Fibroblast of mammary gland (primary cell): ENCODE measurements at places on chromosomes 1 and 21.
A peak's percentile ranks its signal among the peaks of the same experiment; 100 is the strongest.

GRCh38 chr1:76381450-76382097 is 307.0 kb downstream of the ST6GALNAC3 start:
- no peak for DNase-seq

- no peak for DNase-seq
These were observed 378.9 kb downstream of the KCNH1 start for GRCh38 chr1:210754878-210755665.

- DNase-seq: no peak
These were observed 27.2 kb downstream of the FASLG start for GRCh38 chr1:172686143-172686542.

DNA sequence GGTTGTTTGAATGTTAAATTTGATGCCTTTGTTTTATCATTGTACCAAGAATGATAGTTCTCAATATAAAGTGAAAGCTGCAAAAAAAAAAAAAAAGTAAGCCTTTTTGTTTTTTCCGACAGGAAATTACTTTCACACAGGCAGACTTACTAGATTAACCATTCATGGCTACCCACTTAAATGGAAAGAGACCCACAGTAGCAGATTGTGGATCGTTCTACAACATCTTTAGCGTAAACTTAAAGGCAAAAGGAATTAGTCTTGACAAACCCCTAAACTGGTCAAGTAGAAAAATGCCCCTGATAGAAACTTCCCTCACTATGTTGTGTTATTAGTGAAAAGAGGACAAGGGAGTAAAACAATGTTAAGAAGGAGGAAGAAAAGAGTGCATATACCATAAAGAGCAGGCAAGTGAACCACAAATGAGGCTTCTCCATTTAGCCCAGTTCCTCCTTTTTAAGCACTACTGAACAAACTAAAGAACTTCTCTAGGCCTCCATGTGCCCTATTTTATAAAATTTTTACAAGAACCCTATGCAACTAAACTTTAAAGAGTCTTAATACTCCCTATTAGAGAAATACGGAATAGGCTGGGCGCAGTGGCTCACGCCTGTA is 1560.3 kb downstream of the MRPL39 start:
- DNase-seq: no peak

- DNase-seq: peak; percentile 58
These were observed 2.4 kb upstream of the FCGR2A start for GRCh38 chr1:161502641-161503393.
